Effector CD8-positive, alpha-beta T cell (primary cell): ENCODE measurements at places on chromosomes 5 and 9.

DNA sequence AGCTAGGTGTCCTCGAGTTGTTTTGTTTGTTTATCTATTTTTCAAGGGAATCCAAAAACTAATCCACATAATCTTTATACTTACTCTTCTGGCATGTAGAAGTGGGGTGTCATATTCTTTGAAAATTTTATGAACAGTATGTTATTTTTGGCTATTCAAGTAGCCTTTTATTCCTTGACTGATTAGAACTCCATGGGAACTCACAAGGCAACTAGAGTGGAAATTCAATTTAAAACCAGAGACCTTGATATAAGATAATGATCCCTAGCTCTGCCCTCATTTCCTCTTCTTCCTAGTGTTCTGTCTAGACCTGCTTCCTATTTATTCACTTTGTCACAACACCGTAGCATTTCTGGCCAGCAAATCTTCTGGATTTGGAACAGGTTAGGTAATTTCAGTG is 1123.7 kb upstream of the C9orf72 start:
- DNase-seq: no peak

DNA sequence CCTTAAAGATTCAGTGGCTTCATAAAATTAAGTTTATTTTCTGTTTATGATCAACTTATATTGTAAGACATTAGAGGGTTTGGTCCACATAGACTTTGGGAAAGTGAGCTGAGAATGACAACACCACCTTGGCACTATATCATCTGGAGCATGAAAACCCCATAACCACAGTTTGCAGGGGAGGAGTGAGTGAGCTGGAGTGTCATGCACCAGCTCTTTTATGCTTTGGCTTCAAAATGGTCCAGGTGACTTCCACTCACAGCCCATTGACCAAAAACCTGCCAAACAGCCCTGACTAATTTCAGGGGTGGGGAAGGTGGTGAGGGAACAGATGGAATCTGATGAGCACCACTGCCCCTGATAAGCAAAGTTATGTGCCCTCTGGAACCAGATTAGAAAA is 295.8 kb downstream of the DMRTA1 start:
- DNase-seq: no peak

GRCh38 chr5:149584121-149584520 is 2.8 kb downstream of the ARHGEF37 start:
- no peak for DNase-seq

DNA sequence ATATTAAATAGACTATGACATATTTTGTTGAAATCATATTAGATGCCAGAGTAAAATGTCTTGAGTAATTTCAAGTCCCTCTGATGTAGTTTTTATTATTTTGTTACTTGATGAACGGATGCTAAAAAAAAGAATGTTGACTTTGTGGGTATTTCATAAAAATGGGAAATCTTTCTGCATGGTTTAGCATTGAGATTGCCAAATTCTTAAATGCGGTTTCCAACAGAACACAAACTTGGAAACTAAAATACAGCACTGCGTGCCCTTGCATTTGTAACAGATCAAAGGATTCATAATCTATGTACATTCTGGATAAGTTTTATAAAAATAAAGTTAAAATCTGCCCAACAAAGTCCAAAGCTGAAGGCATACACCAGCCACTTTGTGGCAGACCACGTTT is 425.5 kb upstream of the DAB2 start:
- no peak for DNase-seq

DNA sequence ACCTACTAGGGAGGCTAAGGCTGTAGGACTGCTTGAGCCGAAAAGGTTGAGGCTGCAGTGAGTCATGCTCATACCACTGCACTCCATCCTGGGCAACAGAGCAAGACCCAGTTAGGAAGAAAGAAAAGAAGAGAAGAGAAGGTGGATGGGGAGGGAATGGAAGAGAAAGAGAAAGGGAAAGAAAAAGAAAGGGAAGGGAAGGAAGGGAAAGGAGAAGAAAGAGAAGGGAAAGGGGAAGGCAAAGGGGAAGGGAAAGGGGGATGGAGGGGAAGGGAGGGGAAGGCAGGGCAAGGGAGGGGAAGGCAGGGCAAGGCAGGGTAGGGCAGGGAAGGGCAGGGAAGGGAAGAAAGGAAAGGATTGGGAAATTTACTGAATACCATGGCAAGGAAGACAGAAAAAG is 157.0 kb downstream of the ACTL7B start:
- no peak for DNase-seq

- DNase-seq: peak; percentile 10
Observed at GRCh38 chr9:4489919-4490704, at the start of gene SLC1A1. Gene SLC1A1, plus strand, starts transcription at chr9:4490468. Its CDS starts 212 bp downstream, at chr9:4490680.

DNA sequence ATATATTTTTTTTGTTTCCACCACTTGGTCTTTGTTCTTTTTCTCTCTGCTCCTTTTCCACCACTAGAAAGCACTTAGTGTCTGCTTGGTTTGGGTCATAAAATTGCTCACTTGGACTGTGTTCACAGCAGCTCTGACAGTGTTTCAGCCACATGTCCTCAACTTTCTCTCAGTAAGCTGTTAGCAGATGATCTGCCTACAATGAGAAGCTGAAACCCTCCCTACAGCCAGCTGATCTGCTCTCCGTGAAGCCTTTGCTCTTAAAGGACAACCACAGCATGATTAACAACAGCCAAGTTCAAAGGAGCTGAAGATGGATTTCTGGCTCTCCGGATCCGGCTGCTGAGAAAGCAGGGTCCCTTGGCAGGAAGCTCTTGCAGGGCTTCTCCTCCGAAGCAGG is 31.6 kb downstream of the PRLR start:
- DNase-seq: no peak

GRCh38 chr5:647727-648126 is 35.6 kb downstream of the CEP72 start:
- no peak for DNase-seq

GRCh38 chr9:106921341-106921899 is 58.5 kb downstream of the ZNF462 start:
- DNase-seq: no peak
